NCI-H187 treated with DMSO at 0.1 percent for 48 hours (cell line): ENCODE measurements at places on chromosomes 3 and 15.

DNA sequence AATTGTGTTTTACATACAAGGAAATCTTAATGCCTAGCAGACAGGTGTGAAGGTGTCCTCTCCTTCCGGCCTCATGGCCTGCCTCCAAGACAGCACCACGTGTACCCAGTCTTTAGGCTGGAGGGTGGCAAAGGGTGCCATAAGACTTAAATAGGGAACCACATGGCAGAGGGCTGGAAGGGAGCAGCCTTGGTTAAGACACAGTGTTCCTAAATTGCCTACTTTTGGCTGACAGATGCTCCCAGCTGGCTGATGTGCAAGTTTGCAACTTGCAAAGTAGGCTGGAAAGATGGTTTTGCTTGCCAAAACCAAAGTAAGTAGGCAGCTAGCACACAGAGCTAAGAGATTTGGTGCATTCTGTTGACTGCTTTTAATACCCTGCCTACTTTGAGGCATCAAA lies 45.2 kb downstream of the CCNB2 start:
- DNase-seq = no peak

- no peak for DNase-seq
Measured at GRCh38 chr3:17831366-17831765, 88.9 kb upstream of the TBC1D5 start.

DNA sequence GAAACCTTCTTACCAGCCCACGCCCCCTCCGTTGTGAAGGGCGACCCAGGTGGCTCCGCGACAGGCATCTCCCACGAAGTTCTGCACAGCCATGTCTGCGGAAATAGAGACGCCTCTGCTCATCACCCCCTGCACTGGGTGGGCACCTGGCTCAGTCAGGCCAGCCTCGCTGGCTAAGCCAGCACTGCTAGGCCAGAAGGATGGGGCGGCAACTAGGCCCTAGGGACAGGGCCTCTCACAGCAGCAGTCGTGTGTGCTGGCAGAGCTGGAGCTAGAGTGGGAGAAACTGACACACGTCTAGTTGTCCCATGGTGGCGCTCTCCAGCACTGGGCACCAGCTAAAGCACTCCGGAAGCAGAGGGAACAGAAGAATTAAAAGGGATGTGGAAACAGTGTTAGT lies 12.5 kb upstream of the ZXDC start:
- DNase-seq = no peak

DNA sequence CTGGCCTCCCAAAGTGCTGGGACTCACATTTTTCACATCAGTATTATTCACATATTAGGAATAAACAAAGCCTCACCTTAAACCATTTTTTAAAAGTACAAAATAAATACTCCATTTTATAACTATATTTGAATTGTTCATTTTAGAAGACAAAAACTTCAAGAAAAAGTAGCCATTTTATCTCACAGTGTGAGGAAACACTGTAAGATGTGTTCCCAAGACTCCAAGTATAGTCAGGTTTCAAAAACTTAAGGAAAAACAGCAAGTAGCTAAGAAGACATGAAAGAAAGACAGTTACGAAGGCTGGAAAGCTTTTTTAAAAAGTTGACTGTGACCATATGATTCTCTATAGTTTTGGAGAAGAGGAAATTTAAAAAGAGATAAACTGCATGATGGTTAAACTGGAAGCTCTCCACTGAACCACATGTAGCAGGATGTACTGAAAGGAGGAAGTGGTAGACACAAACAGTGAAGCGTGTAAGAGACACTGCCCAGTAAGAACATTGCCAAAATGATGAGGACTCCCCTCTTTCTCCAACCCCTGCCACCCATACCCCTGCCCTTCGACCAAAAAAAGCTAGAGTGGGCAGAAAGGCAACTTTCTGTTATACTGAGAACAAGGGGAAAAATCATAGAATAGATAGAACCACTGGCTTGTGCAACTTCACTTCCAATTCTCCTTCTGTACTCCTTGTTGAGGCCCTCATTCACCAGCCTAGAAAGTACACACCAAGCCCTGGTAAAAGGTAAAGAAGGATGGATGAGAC lies 6.2 kb upstream of the TMF1 start:
- DNase-seq = no peak

DNA sequence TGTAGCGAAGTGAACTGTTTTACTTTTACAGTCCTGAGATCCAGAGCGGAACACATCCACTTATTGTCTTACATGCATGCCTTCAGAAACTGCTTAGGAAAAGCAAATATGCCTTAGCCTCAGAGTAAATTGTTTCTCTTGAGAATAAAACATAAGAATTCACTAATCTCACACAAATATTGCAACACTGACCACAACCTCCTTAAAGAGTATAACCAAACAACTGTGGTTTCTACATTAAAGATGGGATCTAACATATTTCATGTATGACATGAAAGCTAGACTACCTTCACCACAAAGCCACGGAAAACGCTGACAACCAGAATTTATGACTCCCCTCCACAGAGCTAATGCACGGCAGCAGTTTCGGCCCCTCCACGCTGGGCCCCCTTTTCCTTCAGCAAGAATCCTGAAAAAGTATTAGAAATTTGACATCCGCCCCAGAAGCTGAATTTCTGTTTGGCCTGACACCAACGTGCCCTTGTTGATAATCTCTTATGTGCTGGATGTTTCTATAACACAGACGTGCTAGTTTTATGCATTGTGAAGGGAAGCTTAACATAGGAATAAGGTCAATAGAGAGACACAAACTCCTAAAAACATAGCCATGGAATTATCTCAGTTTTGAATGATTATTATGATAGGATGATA lies 84.6 kb downstream of the GREM1 start:
- DNase-seq = no peak

- DNase-seq = no peak
Measured at GRCh38 chr15:47711655-47712054, 5.7 kb upstream of the SEMA6D start.

DNA sequence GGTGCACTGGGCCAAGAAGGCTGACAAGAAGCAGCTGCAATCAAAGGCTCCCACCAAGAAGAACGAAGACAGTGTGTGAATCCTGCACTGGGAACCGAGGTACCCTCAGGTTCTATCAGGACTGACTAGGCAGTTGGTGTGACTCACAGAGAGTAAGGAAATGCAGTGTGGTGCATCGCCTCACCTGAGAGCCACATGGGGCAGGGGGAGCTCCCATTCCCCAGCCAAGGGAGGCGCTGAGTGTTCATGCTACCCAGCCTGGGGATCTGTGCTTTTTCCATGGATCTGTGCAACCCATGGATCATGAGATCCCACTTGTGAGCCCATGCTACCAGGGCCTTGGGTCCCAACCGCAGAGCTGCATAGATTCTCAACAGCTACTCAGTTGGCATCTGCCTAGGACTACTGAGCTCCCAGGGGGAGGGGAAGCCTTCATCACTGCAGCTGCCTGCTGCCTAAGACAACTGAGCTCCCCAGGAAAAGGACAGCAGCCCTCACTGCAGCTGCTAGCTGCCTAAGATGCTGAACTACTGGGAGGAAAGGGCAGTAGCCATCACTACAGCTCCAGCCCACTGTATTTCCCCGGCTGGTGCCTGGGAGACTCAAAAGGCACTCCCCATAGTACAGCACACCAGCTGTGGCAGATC lies 6.9 kb upstream of the PLSCR2 start:
- DNase-seq = no peak

DNA sequence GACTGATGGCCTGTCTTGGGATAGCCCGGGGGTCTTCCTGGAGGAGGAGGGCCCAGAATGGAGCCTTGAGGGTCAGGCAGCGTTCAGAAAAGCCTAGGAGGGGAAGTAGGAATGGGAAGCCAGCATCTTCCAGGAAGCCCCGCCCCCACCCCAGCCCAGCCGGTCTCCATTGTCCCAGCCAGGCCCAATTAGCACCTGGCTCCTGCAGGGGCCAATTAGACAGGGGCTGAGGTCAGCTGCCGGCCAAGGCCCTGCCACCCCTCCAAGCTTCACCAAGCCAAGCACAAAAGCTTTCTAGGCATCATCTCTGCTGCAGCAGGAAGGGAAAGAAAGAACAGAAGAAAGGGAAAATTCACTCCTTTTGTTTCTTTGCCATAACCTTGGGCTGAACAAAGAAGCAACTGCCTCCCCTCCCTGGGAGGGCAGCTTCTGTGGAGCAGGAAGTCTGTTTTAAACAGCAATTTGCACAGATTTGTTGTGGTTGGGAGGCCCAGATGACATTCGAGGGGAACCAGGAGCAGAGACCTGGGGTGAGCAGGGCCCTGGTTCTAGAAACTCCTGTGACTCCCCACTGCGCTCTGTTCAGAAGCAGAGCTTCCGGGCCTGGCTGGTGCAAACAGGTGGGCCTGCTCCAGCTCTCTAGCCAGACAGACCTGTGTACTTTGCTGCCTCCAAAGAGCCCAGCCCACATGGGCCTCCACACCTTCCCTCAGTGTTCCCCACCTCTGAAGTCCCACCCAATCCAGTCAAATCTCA lies 47.7 kb downstream of the CYP11A1 start:
- no peak for DNase-seq

DNA sequence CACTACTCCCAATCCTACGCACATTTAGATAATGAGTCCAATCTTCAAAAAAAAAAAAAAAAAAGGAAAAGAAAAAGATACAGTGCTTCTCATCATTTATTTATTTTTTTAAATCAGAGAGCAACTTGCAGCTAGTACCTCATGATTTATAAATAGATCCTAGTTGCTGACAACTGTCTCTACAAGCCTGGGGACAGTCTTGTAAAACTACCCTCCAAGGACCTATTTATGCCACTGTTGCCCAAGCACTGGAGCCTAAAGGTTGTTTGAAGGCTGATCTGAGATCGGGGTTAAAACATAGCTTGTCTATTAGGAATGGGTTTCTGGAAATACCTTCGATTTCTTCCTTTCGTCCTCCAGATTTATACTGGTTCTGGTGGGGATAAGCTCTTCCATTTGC lies 14.7 kb downstream of the GABRR3 start:
- no peak for DNase-seq

GRCh38 chr15:39473298-39473947 lies 107.5 kb upstream of the THBS1 start:
- DNase-seq = no peak

DNA sequence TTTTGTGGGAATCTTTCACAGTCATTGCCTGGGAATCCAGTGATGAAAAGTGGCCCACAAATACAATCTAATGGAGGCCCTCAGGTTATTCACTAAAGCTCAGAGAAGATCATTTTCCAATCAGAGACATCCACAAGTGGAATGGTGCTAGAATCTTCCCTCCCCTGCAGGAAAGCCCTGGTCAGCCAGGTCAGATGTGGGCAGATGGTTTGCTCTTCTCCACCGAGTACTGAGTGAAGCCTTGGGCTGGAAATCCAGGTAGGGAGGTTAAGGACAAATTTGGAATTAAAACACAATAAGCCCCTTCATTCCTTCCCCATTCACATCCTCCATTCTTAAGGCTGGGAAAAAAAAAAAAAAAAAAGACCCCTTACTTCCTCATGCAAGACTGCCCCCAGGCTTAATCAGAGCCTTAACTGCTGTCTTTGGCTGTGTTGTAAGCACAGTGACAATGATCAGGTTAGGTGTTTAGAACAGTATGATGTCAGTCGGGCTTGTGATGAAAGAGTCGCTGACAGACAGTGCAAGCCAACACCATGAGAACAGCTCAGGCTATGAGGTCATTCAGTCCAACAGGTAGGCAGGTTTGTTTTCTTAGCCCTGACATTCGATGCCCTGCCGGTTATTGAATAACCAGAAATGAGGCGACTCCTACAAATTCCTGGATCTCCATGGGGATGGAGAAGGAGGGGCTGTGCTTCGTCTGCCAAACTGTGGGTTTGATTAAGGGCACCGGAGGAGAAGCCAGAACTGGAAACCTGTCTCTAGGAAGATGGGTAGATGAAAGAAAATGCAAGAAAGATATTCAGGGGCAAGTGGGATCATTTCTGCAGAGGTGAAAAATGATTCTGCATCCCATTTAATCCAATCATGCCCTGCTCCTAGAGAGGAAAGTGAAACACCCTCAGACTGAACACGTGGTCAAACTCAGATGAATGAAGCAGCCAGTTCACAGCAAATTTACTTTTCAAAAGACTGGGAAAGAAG lies 23.5 kb upstream of the HES1 start:
- DNase-seq = no peak

- no peak for DNase-seq
Measured at GRCh38 chr3:20912406-20912805, 726.4 kb upstream of the SGO1 start.

- DNase-seq = no peak
Measured at GRCh38 chr3:143389388-143389787, 269.8 kb downstream of the CHST2 start.

GRCh38 chr3:77125966-77126365 lies 86.1 kb downstream of the ROBO2 start:
- no peak for DNase-seq

- DNase-seq = no peak
Measured at GRCh38 chr3:131047582-131047981, 20.9 kb downstream of the NEK11 start.

- no peak for DNase-seq
Measured at GRCh38 chr3:149989307-149989706, 18.6 kb upstream of the PFN2 start.

DNA sequence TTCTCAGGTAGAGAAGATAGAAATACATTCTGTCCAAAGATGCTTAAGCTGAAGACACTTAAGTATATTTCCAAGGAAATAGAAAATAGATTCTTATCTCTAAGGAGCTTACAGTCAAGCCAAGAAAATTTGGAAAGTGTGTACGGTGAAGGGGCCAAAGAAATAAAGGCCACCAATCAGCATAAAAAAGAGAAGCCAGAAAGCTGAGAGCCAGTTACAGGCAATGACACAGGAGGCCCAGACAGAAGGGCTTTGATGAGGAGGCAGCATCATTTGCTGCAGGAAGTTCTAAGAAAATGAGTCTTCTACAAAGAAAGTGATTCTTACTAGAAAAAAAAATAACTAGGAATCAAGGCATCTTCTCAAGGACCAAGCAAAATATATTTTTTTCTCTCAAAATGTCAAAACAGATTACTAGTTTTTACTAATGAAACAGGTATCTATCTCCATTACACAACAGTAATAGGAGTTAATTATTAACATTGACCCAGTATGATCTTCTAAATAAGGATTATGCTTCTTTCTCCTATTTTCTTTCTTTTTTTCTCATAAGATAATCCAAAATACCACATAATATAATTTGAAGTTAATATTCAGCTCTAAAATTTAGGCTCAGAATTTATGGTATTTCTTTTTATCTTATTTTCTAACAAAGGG lies 82.1 kb upstream of the PHLDB2 start:
- no peak for DNase-seq

- DNase-seq = no peak
Measured at GRCh38 chr15:85414495-85414894, 34.1 kb downstream of the AKAP13 start.

- DNase-seq = no peak
Measured at GRCh38 chr3:83189634-83190033, 1428.2 kb upstream of the GBE1 start.

DNA sequence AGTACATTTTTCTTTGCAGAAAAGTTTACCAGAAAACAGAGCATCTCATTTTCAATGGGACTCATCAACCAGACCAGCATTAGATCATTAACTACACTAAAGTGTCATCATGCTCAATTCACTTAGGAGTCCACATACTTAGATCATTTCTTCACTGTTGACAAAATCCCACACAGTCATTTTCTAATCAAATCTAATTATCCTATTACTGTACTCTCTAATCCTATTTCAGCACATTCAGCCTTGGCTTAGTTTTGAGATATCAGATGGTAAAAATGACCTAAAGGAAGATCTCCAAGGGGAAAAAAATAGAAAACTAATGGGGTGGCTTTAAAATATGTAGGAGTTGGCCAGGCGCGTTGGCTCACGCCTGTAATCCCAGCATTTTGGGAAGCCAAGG lies 5.2 kb upstream of the CTXN2 start:
- DNase-seq = no peak
